ENCODE measurements at places on chromosomes 7 and 10. TPM values are rescaled to one million over a fixed set of nuclear protein-coding genes. Genes with fewer than 3 reads are reported as not detected.

Gene CFAP46
- 8.0 TPM for polyA plus RNA-seq

Gene LSM5
- 99.6 TPM for polyA plus RNA-seq

Gene AMZ1
- polyA plus RNA-seq = 0.19 TPM

- DNase-seq = peak; percentile 19
These were observed 27.4 kb downstream of the UCMA start for GRCh38 chr10:13206546-13207443.

GRCh38 chr10:132542086-132542775 lies 4.6 kb downstream of the INPP5A start:
- no peak for DNase-seq

Gene TMEM130
- polyA plus RNA-seq = 4.8 TPM

DNA sequence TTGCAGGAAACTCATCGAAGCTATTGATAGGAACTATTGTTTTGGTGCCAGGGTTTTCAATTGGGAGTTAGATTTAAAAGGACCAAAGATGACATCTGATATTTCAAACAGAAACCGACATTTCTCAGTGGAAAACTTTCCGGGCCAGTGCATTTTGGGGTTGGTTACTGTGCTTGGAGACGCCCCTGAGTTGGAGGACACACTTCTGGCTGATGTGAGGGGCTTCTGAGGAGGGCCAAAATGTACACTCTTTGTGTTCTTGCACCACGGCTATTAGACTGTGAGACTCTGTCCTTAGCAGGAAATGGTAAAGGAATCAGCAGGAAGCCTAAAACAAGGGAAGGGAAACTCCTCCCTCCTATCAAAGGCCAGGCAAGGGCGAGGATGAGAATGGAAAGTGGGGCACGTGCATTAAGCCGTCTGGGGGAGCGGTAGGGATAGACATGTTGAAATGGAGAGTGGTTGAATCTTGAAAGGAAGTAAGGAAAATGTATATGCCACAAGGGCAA lies 1.8 kb upstream of the SRGN start:
- no peak for DNase-seq

Gene TWIST1
- 7.9 TPM for polyA plus RNA-seq

Gene C10orf53
- not detected for polyA plus RNA-seq

Gene ADRA2A
- polyA plus RNA-seq = 2.5 TPM

Gene CRTAC1
- polyA plus RNA-seq = 15.1 TPM
